ENCODE measurements at places on chromosomes 13 and 19. TPM values are rescaled to one million over a fixed set of nuclear protein-coding genes. Genes with fewer than 3 reads are reported as not detected.

DNA sequence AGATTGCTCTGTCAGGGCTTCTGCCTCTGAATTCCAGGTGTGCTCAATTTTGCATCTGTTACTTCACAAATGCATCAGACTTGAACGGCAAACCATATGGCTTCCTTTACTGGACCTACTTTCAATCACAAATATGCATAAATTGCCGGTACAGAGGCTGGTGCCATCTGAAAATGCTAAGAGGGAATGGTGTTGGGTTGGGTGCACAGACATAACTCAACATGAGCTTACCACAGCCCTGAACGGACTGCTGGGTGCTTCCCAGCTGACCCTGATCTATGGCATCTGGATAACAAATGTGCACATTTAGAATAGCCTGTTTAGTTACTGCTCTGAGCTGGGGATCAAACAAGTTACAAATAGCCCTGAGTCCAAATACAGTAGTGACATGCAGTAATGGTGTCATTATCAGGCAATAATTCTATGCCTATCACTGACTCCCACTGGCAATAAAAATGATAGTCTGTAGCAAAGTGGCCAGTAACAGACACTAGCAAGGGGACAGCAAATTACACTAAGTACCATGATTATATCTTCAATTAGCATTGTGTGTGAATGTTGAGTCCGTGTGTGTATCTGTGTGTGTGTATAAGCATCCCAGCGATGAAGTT lies 927.3 kb downstream of the DIAPH3 start:
- no peak for DNase-seq

GRCh38 chr13:101988140-101988539 lies 413.7 kb downstream of the FGF14 start:
- DNase-seq, result no peak

DNA sequence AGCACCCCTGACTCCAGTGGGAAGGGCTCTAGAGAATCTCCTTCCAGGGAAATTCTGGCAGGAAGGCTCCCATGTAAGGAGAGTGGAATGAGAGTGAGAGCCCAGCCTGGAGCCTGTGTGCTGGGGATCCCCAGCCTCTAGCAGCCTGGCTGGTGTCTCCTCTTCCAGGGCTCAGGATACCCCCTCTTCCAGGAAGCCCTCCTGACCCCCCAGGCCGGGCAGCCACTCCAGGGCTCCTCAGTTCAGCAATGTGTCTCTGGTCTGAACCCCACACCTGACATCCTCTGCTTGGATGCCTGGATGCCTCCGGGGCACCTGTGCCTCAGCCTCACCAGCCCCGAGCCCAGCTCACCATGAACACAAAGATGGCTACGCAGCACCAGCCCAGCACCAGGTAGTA lies 3.0 kb downstream of the C19orf33 start:
- DNase-seq, result no peak

- no peak for DNase-seq
Observed at GRCh38 chr19:15429825-15430467, 11.2 kb upstream of the AKAP8L start.

DNA sequence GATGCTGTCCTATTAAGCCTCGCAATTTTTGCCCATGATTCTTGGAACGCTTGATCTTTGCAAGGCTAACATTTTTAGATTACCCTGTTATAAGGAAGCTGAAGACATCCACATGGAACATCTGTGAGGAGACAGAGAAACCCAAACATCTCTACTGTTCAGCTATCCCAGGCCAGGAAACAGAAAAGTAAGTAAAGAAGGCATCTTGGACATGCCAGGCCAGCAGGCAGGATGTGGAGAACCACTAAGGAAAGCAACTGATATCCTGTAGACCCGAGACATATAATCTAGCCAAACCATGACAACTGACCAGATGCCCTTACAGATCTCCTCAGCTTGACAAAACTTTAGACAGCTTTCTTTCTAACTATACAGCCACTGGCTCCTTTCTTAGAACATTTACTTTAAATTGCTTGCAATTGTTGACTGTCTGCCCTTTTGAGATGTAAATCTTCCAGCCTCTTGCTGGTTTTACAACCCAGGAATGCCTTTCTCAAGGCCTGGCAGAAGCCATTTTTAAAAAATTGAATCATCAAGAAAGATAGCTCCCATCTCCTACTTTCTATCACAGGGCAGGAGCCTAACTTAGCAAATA lies 255.8 kb upstream of the DACH1 start:
- DNase-seq, result no peak

GRCh38 chr13:113825841-113826240 lies 38.0 kb downstream of the GAS6 start:
- no peak for DNase-seq

DNA sequence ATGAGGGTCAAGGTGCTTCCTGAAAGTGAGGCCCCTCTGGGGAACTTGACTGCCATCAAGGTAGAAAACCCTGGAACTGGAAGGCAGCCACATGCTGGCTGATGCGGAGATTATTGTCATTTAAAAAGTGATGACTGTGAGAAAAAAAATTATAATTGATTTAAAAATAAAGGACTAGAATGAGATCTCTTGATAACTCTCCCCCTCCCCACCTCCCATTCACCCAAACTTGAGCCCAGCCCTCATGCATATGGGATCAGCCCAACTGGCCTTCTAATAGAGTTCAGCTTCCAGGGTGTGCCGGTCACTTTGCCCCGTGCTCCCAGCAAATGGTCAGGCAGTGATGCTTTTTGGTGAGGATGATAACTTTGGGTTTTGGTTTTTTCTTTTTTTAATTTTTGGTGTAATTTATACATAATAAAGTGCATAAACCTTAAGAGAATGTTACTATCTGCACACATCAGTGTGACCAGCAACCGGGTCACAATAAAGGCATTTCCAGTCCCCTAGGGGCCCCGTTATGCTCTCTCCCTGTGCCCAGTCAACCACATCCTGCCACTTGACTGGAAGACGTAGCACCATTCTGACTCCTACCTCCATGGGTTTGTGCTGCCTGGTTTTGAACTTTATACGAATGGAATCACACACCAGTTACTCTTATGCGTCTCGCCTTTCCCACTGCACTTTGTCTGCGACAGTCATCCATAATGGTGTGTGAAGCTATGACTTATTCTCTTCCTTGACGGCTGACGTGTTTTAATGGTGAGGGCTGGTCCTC lies 187.9 kb downstream of the USP12 start:
- no peak for DNase-seq

- no peak for DNase-seq
Observed at GRCh38 chr13:114057166-114058050, 75.0 kb downstream of the RASA3 start.

- DNase-seq, result no peak
Observed at GRCh38 chr13:66972659-66973058, 257.5 kb downstream of the PCDH9 start.

Gene CERS1
- total RNA-seq, result 4.9 TPM

DNA sequence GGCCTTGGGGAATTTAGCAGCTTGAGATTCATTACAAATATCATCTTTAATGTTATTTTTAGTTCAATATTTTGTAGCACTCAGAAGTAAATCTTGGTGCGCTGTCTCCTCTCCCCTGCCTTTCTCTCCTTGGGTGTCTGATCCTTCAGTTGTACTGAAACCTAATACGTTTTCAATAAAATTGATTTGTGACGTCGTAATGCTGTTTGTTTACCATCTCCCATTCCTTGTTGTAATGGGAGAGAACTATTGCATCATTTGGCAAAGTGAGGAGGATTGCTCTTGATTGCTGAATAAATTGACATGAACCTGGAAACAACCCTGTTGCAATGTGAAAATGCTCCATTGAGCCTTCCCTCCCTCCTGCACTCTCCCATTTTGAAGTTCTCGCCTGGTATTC lies 43.2 kb upstream of the TSHZ3 start:
- no peak for DNase-seq

Gene ZNF560
- not detected for total RNA-seq

DNA sequence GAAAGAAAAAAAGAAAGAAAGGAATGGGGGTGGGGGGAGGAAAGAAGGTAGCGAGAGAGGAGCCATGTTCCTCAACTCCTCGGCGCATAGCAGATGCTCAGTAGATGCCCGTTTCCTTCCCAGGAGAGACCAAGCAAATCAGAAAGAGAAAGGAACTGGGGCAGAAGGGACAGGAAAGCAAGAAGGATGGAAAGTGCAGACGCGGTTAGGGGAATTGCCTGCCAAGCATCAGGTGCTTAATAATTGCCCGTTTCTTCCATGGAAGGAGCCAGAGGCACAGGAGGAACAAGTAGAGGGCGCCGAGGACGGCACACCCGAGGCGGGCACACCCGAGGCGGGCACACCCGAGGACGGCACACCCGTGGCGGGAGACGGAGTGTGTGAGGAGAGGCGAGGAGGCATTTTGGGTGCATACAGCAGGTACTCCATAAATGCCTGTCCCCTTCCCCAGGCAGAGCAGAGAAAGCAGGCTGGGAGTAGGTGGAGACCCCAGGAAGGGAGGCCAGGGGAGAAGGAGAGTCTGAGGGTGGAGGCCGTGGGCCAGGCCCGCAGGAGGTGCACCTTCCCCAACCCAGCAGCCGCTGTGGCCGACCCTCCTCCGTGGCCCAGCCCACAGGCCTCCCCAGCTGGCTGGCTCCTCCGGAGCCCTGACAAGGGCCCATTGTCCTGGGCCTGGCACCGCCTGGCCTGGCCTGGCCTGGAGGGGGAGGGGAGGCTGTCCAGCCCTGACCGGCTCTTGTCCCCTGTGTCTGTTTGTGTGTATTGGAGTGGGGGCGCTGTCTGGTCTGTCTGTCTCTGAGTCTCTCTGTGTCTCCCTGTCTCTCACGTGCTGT lies 14.6 kb downstream of the JOSD2 start:
- no peak for DNase-seq

DNA sequence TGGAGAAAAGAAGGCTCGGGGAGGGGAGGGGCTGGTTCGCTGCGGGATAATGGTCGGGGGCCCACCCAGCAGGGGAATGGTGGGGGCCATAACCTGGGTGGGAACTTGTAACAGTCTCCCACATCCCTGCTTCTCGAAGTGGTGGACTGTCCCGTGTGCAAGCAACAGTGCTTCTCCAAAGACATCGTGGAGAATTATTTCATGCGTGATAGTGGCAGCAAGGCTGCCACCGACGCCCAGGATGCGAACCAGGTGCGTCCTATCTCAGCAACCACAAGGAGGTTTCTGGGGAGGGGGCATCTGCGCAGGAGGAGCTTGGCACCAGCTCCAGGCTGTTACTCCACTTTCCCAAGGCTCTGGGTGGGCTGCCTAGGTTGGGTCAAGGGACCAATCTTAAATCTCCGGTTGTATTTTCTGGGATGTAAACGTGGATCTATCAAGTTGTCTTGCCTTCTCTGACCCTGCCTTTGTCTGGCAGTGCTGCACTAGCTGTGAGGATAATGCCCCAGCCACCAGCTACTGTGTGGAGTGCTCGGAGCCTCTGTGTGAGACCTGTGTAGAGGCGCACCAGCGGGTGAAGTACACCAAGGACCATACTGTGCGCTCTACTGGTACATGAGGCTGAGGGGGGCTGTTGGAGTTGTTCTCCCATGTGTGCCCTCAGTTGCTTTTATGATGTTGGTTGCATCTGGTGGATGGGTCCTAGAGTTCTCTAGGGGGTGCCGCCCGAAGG lies 1.6 kb downstream of the TRIM28 start:
- no peak for DNase-seq

DNA sequence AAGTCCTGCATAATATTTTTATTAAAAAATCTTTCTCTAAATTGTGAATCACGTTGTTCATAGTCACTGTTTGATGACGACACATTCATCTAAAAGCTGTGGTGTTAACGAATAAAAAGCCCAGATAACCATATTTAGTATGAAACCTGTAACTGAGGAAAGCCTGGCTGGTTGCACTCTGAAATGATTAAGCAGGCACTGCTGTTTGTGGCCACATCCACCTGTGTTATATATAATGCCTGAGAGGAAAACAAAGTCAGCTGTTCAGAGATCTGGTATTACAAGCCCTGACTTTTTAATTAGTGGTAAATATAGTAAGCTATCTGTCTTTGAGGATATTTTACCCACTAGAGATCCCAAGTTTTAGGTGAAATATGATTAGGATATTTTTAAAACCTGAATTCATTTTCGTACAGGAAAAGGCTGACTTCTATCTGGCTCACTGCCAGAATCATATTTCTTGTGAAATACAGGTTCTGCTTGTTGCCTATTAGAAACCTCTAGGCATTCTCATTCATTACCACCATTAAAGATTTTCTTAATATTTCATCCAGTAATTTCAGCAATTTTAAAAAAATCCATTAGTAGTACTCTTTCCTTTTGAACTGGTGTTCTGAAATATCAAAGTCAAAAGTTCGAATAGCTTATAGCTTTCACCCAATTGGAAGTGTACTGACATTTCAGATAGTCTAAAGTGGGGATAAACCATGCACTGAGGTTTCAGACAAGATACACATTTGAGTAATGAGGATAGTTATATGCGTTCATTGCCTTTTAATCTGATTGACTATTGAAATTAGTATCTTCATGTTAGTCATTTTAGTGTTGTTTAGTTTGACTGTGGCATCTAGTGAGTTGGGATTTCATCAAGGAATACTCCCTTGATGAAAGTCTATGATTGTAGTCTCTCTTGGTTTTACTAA lies 79.7 kb downstream of the LMO7 start:
- DNase-seq, result no peak

GRCh38 chr19:48415395-48415794 lies 21.9 kb downstream of the GRIN2D start:
- DNase-seq, result peak; percentile 50

DNA sequence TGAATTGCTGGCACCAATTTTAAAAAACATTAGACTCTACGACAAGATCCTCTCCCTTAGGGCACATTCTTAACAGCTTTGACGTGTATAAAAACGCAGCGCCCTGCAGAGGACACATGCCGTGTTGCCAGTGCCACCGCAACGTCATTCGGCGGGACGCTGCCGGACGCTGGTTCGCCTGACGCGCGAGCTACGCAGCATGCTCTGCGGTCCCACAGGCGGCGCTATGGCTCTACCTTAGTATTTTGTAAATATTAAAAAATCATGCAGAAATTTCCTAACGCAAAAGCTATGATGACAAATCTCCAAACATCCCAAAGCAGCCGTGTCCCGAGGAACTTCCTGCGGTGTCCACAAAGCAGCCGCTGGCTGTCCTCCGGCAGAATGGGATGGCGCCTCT lies 4.2 kb upstream of the ADPRHL1 start:
- no peak for DNase-seq

DNA sequence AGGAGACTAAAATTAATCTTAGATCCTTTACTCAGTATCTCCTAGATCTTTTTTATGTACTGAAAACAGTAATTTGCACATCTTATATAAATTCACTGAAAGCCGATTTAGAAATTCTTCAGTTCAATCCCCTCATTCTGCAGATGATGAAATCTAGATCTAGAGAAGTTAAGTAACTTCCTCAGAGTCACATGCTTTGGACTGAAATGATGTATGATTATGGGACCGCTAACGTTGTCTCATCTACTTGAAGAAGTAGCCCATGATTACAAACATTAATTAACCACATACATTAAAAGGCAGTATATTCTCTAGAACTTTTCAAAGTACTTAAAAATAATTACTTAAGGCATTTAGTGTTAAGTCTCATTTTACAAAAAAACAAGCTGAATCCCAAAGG lies 37.8 kb downstream of the ELF1 start:
- no peak for DNase-seq

All from uterus (tissue), 4 donors.